Heart right ventricle (tissue), 16 donors: ENCODE measurements at places on chromosomes 5 and 9. TPM values are rescaled to one million over a fixed set of nuclear protein-coding genes. Genes with fewer than 3 reads are reported as not detected.

DNA sequence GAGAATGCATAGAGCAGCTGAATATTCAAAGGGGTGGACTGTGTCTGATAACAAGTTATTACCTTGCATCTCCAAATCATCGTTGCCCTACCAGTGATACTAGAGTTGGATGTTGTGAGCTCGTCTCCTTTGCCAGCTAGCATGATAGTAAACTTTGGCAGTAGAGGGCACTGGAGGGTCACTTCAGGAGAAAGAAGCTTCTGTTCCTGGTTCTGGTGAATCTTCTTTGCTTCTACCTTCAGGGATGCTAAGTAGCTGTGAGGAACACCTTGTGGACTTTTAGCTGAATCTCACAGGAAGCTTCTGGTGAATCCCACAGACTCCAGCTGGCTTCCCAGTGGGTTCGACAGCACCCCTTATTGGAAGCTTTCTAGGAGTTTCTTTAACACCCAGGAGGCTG lies 626.6 kb upstream of the SGCD start:
- no peaks in the 10 kb centered on the region for H3K4me1 ChIP-seq
- no peaks in the 10 kb centered on the region for H3K36me3 ChIP-seq
- no peak overlapping the region for H3K27ac ChIP-seq
- H3K4me3 ChIP-seq: no peak overlapping the region
- no peaks in the 10 kb centered on the region for H3K27me3 ChIP-seq

- no peak for DNase-seq
- H3K4me1 ChIP-seq: no peaks in the 10 kb centered on the region
- no peaks in the 10 kb centered on the region for H3K27me3 ChIP-seq
- H3K27ac ChIP-seq: peak overlapping the region; percentile 51
Observed at GRCh38 chr9:96399325-96399633, 15.8 kb upstream of the SLC35D2 start.

DNA sequence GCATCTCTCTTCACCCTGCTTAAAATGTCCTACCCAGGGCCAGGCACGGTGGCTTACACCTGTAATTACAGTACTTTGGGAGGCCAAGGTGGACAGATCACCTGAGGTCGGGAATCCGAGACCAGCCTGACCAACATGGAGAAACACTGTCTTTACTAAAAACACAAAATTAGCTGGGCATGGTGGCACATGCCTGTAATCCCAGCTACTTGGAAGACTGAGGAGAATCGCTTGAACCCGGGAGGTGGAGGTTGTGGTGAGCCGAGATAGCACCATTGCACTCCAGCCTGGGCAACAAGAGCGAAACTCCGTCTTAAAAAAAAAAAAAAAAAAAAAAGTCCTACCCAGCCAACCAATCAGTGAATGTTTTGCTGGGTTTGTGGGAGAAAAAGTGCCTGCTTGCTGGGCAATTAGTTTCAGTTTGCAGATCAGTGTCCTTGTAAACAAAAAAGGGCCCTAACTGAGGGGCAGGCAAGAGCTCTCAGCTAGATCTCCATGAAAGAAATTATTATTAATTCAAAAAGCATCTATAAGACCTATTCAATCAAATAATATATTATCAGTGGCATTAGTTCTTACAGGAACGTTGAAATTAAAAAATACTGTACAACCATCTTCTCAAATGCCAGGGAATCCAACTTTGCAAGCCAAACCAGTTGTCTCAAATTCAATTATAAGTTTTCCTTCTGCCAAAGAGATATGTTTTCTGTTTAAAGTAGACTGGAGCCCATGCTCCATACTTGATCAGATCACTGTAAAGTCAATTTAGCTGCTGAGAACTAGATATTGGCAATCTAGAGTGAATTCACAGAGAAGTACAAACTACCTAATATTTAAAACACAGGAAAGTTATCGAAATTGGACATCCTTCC lies 3.9 kb downstream of the MEGF9 start:
- H3K27me3 ChIP-seq: no peaks in the 10 kb centered on the region
- H3K27ac ChIP-seq: no peak overlapping the region
- no peak for DNase-seq
- H3K36me3 ChIP-seq: no peaks in the 10 kb centered on the region
- H3K4me3 ChIP-seq: peak overlapping the region; percentile 41

Gene EIF4E1B
- polyA plus RNA-seq: not detected

Gene CSF2
- not detected for polyA plus RNA-seq

Gene FOXE1
- not detected for polyA plus RNA-seq
